ENCODE measurements at places on chromosomes 5 and 9. TPM values are rescaled to one million over a fixed set of nuclear protein-coding genes. Genes with fewer than 3 reads are reported as not detected.
A peak's percentile ranks its signal among the peaks of the same experiment; 100 is the strongest.

Gene OR13C5
- not detected for total RNA-seq

DNA sequence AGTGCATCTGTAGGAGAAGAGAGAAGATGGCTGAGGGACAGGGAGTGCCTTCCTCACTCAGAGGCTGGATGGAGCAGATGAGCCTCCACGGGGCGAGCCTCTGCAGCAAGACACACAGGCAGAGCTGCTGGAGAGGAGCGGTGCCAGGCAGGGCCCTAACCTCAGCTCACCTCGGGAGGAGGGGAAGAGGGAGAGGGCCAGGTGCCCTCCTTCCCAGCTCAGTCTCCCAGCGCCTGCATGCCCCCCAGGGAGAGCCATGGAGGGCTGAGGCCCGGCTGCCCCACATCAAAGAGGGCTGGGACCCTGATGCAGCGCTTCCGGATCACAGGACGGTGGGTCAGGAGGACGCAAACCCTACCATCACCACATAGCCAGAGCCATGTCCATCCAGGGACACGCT is 13.6 kb upstream of the SPATA31E1 start:
- DNase-seq = no peak

Gene CLIC3
- total RNA-seq = 2.1 TPM

DNA sequence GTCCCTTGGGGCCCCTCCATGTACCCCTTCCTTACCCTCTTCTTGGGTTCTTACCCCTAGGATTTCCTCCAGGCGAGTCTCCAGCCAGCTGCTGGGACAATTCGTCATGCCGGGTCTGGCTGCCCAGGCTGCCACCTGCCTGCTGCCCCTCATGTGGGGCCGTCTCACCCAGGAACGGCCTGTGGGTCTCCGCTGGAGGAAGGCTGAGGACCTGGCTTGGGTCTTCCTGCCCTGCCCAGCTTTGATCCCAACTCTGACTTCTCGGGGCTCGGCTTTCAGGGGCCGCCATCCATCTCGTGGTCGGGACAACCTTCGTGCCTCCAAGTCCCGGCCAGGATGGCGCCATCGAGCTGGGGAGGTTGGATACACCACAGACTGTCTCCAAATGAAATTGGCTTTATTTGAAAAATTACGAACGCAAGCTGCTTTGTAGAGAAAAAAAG is 38.1 kb downstream of the HMCN2 start:
- no peak for DNase-seq

- no peak for DNase-seq
Measured at GRCh38 chr9:114078021-114078780, at the start of gene AMBP. TSS of gene AMBP (minus strand) at chr9:114078300. CDS start at chr9:114078209, 91 bp downstream.

- peak; percentile 68 for DNase-seq
Measured at GRCh38 chr5:179795049-179795862, 1.5 kb downstream of the LTC4S start.

Gene CD14
- 3.2 TPM for total RNA-seq

All from bronchial epithelial cell (primary cell).